Fibroblast of upper back skin (primary cell): ENCODE measurements at places on chromosomes 1 and 21.

DNA sequence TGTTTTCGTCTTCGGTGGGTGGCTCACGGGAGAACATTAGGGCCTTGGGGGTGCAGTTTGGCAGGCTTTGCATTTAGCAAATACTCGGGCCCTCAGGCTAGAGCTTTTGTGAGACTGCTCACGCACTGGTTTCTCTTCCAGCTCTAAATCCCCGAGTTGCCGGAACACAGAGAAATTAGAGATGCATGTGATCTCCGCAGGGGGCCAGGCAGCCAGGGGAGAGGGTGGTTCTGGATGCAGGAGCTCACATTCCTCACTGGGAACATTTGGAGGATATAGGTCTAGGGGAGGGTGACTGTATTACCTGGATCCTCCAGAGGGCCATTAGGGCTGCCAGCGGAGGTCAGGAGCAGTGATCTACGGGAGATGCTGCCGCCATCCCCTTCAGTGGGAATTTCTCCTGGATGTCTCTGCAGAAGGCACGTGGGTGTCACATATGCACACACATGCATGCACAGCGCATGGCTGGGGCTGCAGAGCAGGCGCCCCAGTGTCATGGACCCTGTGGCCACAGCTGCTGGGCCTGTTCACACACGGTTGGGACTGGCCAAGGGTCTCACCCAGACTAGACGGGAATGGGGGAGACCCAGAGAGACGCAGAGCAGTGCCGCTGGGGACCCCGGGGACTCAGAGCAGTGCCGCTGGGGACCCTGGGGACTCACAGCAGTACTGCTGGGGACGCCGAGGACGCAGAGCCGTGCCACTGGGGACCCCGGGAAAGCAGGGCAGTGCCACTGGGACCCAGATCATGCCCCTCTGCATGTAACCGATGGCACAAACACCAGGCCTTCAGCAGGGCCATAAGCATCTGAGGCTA lies 258.7 kb downstream of the CAMTA1 start:
- DNase-seq, result no peak

DNA sequence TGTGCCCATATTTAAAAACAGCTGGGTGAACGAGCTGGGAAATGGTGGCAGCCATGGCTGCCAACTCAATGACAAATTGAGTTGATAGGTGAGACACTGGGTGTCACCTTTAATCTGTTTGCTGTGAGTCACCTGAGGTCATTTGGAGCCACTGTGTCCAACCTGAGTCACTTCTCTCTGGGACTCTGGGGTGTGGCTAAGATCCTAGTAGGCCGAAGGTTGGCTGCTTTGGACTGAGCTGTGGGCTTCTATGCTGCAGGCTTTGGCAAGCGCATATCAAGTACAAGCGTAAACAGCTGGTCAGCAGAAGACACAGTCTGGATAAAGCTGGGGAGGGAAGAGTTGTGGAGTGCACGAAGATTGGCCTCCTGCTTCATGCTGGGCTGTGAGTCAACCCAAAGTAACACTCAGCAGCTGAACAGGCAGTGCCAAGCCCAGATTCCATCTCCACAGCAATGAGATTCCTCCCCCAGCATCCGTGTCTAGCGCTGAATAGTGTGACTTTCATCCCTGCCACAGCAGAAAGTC lies 24.0 kb downstream of the TEX35 start:
- peak; percentile 96 for DNase-seq

DNA sequence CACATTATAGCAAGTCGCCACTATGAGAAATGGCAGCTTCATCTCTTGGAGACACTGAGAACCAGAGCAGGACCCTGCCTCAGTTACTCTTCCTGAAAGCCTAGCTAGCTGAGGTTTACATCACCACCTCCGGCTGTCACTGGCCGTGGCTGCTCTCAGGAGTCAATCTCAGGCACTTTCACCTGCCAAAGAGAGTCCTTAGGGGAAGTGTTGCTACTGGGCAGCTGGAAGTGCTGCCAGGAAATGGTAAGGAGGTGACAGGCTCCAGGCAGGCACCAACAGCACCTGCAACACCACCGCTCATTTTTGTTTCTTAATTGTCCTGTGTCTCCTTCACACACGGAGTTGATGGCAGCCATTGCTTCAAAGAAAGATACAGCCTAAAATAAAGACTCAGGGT lies 92.5 kb downstream of the DSCAM start:
- no peak for DNase-seq

GRCh38 chr21:43934716-43935705 lies 70.0 kb downstream of the AGPAT3 start:
- DNase-seq, result no peak

DNA sequence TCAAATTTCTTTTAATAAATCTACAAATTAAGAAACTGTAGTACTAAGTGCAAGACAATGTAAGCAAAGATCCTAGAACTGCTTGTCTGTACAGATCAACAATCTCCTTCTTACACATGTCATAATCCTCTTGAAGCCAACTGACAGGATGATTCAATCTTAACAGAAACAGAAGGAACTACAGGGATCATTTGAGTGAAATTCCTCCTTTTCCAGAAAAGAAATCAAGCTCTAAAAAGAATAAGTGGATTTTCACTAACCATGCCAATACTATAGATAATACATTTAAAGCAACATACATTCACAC lies 53.2 kb downstream of the RAB3GAP2 start:
- peak; percentile 6 for DNase-seq

DNA sequence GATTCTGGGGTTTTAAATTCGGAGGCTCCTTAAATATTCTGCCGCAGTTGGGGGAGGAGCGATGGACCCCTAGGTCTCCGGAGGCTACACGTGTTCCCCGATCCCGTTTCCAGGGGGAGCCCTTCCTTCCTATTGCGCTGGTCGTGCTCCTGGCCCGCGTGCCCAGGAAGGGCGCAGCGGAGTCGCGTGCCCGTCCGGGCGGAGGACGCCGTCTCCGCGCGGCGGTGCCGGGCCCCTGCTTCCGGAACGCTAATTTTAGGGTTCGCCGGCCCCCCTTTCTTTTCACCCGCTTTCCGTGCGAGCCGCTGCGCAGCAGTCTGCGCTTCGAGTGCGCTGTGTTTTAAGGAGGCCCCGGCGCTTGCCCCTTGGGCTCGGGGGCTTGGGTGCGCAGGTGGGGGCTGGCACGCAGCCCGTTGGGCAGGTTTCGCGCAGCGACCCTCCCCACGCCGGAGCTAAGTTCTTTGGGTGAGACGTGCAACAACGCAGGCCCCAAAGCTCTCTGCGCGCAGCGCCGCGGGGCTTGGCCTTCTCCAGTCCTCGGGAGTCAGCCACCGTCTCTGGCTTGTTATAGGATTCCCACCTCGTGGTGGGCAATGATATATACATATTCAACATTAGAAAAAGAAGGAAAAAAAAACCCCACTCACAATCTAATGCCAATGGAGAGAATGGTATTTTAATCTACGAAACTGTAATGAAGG lies 43.5 kb upstream of the DNAJC6 start:
- DNase-seq, result peak; percentile 58

DNA sequence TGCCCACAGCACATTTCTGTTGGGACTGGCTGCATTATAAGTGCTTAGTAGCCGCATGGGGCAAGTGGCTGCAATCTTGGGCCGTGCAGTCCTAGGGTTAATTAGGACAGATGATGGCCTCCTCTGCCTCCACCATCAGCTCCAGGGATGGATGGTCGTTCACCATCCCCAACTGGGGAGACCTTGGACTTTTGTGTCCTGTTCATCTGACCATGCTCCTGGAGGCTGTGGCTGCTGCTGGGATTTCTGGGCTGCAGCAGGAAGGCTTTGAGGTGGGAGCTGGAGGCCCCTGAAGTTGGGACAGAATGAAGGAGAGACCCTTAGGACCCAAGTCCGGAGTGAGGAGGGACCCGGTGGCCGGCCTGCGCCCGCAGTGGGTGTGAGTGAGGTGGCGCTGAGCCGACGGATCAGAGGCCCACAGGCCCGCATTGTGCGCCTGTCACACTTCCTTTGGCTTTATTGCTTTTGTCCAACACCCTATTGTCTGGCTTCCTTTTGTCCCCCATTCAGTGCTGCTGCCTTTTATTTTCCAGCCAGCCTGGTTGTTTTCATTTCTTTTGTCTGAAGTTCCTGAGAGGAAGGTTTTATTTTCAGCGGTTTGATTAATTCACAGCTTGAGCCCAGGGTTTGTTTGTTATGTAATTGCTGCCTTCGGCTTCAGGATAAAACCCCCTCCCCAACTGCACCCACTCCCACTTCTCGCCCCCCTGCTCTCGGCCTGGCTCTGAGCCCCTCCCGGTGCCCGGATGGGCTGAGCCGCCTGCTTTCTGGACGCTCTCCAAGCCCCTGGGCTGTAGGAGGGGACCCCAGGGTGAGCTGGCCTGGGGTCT lies 35.6 kb downstream of the SOX13 start:
- no peak for DNase-seq

GRCh38 chr1:34867415-34867814 lies 7.9 kb upstream of the SMIM12 start:
- DNase-seq, result no peak

GRCh38 chr1:112905395-112906149 lies 50.4 kb downstream of the SLC16A1 start:
- DNase-seq, result peak; percentile 13

- peak; percentile 94 for DNase-seq
These were observed 70.6 kb upstream of the GORAB start for GRCh38 chr1:170461291-170461747.

- DNase-seq, result no peak
These were observed 114.2 kb downstream of the SLC16A1 start for GRCh38 chr1:112841825-112842224.

- peak; percentile 17 for DNase-seq
These were observed 552 bp downstream of the UBR4 start for GRCh38 chr1:19209439-19209989.

DNA sequence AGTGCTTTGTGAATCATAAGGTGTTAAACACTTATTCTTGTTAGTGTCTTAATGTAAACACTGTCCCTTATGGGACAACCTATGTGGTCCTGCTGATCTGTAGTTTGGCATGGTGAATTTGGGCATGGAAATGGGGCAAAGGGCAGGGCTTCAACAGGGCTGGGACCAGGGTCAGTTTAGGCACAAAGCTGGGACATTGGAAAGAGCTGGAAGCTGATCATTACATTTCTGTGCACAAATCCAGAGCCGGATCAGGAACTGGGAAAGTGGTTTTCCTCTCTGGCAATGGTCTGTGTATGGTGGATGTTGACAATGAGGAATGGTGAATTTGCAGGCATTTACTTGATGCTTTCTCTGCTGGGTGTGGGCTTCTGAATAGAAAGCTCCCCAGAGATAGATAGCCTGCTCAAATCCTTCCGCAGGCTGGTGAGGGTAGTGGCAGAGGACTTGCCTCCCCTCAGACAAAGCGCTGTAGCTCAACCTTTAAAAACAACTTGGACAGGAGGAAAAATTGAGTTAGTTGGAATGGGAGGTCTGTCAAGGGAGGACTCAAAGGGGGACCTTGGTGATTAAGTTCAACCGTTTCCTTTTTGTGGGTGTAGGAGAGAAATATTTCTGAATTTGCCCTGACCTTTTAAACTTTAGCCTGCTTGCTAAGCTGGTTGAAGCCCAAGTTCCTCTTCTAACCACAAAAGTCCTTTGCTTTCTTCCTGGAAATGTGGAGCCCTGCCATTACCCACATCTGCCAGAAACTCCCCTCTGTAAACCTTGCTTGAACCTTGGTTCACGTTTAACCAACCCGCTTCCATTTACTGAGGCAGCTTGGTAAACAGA lies 35.3 kb downstream of the HLX start:
- DNase-seq, result peak; percentile 13
